ENCODE measurements at places on chromosomes 11 and 22.

DNA sequence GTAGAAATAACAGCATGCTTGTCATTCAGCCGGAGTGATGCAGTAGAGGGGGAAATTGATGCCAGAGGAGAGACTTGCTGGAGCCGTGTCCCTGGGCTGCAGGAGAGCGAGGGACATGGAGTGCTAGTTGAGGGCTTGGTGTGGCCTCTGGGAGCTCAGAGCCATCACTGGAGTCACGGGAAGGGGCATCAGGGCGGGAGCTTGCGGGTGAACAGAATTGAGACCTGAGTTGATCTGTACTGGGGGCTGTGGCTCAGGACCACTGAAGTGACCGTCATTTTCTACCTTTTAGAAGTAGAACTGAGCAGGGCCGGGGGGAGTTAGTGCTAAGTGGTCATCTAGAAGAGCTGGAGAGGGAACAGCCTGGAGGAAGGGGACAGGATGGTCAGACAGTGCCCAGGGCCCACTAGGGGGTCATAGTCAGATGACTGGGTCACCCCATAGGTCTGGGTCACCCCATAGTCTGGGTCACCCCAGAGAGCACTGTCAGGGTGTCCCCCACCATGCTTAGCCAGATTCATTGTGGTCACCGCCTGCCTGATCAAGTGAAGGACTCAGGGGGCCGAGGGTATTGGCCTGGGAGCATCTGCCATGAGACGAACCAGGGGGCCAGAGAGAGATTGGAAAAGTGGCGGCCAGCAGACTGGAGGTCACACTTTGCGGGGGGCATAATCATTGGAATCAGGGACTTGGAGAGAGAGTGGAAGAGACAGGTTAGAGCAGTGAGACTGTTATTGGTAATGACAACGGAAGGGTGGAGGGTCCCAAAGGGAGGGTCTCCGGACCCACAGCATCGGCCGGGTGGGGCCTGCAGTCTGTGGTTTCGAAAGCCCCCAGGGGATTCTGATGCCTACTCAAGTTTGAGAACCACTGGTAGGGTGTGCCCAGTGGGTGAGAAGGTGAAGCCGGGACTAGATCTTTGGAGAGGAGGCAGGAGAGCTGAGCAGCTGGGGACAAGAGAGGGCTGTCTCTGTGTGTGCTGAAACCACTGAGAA, 15.2 kb downstream of the RIBC2 start:
- DNase-seq, result no peak

DNA sequence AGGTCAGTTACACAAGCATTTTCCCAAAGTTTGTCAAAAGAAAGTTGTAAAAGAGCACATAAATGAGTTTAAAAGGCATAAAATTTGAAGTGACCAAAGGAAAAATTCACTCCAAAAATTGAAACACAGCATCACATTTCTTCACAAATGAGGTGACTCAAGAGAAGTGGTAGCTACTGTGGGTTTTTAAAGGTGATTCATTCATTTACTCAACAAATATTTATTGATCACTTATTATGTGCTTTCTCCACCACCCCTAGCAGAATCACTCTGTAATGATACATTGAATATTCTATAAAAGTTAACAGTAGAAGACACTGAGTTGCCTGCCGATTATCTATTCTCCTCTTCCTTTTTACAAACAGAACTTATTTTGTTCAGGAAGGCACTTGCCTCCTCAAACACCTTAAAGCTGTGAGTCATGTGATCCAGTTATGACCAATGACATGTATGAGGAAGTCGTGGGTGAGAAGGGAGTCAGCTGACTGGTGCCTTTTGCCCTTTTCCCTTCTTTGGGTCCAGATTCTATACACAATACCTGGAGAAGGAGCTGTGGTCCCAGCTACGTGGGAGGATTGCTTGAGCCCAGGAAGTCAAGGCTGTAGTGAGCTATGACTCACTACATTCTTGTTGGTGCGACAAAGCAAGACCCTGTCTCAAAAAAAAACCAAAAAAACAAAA, 67.7 kb upstream of the CLNS1A start:
- DNase-seq, result no peak

- DNase-seq, result no peak
Observed at GRCh38 chr11:93100211-93100610, 97.6 kb downstream of the SLC36A4 start.

GRCh38 chr11:34619062-34619516, 1.8 kb upstream of the EHF start:
- no peak for DNase-seq

GRCh38 chr11:96306933-96307775, 35.8 kb downstream of the MAML2 start:
- DNase-seq, result peak; percentile 61

DNA sequence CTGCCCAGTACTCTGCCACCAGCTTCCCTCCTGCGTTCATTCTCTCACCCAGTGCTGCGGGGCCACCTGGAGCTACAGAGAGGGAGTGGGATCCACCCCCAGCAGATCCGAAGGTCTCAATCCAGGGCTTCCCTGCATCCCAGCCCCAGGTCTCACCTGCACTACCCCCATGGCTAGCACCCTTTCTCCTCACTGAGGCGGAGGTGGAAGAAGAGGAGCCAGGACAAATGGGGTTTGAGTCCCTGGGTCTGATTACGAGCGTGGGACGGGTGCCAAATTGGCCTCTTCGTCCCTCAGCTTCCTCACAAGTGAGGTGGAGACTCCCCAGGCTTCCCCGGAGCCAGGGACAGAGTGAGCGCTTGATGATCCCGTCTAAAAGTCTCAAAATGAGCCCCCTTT, 64.2 kb downstream of the NFAM1 start:
- DNase-seq, result no peak

GRCh38 chr11:45043755-45044475, 93.2 kb upstream of the TP53I11 start:
- no peak for DNase-seq

DNA sequence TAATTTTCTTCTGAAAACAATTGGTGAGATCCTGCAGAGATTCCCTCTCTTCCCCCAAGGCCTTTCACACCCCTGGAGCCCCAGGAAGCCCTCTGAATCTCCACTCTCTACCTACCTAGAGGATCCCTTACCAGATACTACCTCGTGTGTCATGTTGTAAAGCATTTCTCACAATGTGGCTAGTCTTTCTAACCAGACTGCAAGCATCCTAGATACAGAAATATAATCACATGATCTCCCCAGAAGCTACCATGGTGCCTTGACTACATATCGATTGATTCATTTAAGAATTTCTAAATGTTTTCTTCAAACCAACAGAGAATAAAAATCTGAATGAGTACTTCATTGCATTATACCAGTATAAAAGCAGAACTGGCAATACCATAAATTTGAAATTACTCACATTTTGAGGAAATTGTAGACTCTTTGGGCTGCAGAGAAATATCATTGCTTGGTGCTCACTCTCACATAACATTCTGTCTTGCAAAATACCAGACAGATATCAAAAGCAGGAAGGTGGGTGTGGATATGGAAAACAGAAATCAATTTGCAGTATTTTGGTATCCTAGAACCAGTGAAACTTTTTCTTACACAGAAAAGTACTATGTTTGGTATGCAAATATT, 113.5 kb downstream of the MAML2 start:
- DNase-seq, result no peak

GRCh38 chr11:67613960-67614715, 7.4 kb downstream of the NDUFV1 start:
- DNase-seq, result peak; percentile 67

DNA sequence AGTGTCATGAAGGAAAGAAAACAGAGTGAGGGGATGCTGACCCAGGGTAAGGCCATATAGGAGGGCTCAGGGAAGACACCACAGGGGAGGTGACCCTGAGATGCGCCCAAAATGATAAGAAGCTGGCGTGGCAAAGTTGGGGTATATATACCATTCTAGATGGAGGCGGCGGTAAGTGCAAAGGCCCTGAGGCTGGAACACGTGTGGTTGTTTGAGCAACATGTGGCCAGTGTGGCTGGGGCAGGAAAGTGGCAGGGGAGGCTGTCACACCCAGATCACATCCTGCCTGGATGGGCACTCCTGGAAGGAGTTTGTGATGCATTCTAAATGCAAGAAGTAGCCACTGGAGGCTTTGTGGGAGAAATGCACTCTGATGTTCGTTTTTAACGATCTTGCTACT, 70.2 kb downstream of the CYTH4 start:
- DNase-seq, result no peak

GRCh38 chr22:20033045-20033706, 12.3 kb downstream of the TANGO2 start:
- no peak for DNase-seq

DNA sequence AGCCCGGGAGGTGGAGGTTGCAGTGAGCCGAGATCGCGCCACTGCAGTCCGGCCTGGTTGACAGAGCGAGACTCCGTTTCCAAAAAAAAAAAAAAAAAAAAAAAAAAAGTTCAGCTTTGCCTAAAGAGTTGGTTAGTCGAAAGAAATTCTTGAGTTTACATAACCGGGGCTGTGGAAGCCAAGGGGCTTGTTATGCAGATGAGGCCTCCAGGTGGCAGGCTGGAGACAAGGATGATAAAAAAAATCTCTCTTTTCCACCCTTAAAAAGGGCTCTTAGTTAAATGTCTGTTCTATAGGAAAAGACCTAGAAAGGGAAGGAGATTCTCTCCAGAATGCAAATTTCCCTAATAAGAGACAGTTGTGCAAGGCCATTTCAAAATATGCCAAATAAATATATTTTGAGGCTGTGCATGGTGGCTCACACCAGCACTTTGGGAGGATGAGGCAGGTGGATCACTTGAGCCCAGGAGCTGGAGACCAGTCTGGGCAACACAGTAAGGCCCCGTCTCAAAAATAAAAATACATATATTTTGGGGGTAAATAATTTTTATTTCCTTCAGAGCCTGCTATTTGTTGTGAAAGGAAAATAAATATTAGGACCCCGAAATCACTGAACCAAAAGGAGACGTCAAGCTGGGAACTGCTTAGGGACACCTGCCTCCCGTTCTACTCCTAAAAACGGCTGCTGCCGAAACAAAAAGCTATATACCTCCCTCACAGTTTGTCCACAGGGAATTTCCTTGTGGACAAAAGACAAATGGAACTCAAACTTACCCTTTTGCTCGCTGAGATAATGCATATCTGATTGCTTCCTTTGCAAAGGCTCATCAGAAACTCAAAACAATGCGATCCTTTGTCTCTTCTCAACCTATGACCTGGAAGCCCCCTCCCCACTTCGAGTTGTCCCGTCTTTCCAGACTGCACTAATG, 2.4 kb upstream of the IFITM2 start:
- DNase-seq, result peak; percentile 15
